ENCODE measurements at places on chromosomes 4 and X.
A peak's percentile ranks its signal among the peaks of the same experiment; 100 is the strongest.

GRCh38 chr4:17667653-17668201 is 53.3 kb downstream of the MED28 start:
- no peak for DNase-seq

DNA sequence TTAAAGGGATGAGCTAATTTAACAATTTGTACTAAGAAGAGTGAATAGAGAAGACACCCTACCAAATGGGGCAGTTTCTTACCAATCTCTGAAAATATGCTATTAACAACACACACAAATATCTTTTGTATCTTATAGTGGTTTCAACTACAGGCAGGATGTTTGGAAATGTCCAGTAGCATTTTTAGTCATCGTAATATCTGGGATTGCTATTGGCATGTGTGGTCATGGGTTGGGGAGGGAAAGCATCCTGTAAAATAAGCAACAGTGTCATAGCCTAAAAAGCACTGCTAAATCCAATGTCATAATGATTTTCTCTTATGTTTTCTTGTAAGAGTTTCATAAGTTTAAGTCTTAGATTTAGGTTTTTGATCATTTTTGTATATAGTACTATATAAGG is 29.3 kb upstream of the ABCG2 start:
- no peak for DNase-seq

- no peak for DNase-seq
Measured at GRCh38 chr4:182619660-182620059, 297.5 kb downstream of the DCTD start.

GRCh38 chrX:81174286-81174685 is 27.4 kb downstream of the HMGN5 start:
- DNase-seq: peak; percentile 43
